Activated CD4-positive, alpha-beta T cell treated with anti-CD3 and anti-CD28 coated beads for 36 hours (primary cell): ENCODE measurements at places on chromosomes 5 and 9.

DNA sequence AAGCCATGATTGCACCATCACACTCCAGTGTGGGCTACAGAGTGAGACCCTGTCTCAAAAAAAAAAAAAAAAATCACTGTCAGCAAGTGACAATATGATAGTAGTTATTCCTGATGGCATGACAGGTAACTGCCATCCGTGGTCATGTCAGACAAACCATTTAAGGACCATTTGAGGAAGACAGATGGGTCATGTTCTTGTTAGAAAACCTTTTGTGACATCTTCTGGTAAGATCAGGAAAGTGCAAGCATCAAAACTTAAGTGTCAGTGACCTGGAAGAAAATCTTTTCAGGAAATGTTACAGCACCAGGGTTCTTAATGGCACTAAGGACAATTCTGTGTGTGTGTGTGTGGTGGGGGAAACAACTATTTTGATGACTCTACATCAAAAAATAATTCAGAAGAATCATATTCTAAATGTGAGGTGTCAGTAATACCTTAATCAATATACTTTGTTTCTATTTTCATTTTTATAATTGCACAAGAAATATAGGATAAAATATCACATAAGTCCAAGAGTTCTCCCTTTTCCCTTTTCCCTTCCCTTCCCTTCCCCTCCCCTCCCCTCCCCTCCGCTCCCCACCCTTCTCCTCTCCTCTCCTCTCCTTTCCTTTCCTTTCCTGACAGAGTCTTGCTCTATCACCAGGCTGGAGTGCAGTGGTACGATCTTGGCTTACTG is 17.8 kb downstream of the SLC38A9 start:
- DNase-seq: no peak

- DNase-seq: no peak
These were observed 19.6 kb downstream of the FBXO38 start for GRCh38 chr5:148403344-148403743.

DNA sequence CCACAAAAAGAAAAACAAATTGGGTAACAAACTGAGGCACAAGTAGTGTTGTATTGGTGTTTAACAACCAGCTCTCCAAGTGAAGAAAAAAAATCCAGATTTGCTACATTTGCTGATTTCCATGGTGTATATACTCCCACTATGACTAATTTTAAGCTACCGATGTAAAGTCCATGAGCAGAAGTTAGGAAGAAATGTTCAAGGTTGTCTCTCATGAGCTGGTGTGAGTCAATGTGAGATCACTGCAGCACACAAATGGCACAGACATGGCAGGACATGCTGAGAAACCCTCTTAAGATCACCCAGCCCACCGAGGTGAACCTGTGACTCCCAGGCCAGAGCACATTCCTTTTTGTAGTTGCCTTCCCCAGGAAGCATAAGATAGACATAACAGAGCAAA is 36.2 kb downstream of the SLC44A1 start:
- no peak for DNase-seq

DNA sequence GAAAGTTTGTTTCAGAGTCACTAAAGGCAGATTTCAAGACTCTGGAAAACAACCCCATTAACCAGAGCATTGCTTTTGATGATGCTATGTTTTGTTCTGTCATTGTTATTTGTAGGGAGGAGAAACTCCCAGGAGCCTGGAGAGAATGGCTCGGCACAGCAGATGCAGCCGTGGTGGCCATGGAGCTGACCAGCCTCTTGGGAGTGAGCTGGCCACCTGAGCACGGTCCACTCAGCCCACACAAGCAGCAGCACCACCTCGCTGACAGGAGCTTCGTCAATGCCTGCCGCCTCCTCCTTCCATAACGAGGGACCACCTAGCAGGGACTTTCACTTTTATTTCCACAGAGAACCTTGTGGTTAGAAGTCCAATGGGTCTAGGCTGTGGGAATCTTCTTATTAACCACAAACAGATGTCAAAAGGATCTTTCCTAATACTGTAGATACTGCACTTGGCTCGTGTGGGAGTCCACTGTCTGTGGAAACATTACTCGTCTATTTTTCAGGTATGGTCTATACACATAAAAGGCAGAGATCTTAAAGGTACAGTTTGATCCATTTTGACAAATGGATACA is 21.0 kb upstream of the SMIM32 start:
- no peak for DNase-seq

GRCh38 chr9:7298123-7298522 is 501.5 kb downstream of the DMAC1 start:
- DNase-seq: peak; percentile 76
